Activated CD4-positive, CD25-positive, alpha-beta regulatory T cell treated with anti-CD3 and anti-CD28 coated beads, Interleukin-2, amount 50 U/mL, for 72 hours (primary cell): ENCODE measurements at places on chromosomes 6 and 20.

DNA sequence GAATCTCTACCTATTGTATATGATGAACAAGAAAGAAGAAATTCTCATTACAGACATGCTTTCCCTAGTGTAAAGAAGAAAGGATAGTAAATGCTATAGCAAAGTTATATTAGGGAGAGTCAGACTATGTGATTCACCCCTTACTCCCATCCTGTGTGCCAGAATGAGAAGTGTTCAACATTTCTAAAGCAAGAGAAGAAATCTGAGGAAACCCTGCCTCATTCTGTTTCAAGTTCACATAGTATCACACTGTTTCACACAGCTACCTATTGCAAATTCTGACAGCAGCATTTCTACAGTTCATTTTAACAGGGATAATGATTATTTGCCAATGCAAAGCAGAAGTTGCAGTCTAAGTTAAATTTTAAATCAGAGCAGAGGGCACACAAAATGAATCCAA is 267.2 kb upstream of the TCF21 start:
- DNase-seq: no peak

- no peak for DNase-seq
These were observed 23.4 kb upstream of the SCGN start for GRCh38 chr6:25628471-25629197.

- no peak for DNase-seq
These were observed 33.9 kb upstream of the CMTR1 start for GRCh38 chr6:37399131-37399530.

- no peak for DNase-seq
These were observed 141.2 kb upstream of the HCRTR2 start for GRCh38 chr6:55033016-55033546.

DNA sequence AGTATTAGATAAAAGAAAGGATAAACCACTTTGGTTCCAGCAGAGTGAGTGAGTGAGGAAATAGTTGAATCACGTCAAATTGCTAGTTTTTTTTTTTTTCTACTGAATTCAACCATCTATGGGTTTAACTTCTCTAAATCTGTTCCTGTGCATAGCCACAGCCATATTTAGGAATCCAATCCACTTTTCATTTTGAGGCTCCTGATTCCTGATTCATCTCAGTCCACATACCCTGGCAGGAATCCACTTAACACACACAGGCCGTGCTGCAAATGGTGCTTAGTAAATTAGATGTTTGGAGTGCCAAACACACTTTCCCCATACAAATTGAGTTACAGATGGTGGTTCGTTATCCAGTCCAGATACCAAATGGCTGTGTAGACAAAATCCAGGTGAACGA is 220.3 kb downstream of the ALDH8A1 start:
- DNase-seq: no peak

- no peak for DNase-seq
These were observed 73.6 kb downstream of the NOL4L start for GRCh38 chr20:32511358-32512046.

DNA sequence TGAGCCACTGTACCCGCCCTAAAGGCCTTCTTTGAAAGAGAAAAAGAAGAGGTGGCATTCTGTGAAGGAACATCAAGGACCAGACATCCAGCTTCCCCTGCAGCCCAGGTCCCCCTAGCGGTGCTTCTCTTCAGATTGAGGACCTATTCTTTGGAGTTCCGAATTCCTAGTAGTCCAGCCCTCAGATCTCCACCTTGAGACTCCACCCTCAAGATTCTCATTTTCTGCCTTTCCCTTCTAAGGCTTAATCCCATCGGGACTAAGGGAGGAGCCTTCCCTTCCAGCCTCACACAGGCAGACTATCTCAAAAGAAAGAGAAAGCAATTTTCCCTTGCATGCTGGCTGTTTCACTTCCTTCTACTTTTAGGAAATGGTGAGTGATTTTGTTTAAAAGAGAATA is 32.5 kb downstream of the MUC22 start:
- DNase-seq: no peak

DNA sequence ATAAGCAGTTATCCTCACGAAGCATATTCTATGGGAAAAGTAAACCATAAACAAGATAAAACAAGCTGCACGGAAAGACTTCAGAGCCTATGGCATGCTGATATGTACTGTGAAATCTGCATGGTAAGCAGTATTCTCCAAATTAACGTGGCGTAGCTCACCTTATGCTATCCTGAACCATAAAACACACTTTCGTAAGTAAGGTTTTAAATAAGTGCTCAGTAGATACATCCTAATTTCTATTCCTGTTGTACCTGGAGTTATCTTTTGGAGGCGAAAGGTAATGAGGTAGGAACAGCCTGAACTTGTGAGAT is 208.7 kb downstream of the GMDS start:
- DNase-seq: no peak

GRCh38 chr20:50115041-50115512 is 2.1 kb upstream of the UBE2V1 start:
- DNase-seq: no peak

DNA sequence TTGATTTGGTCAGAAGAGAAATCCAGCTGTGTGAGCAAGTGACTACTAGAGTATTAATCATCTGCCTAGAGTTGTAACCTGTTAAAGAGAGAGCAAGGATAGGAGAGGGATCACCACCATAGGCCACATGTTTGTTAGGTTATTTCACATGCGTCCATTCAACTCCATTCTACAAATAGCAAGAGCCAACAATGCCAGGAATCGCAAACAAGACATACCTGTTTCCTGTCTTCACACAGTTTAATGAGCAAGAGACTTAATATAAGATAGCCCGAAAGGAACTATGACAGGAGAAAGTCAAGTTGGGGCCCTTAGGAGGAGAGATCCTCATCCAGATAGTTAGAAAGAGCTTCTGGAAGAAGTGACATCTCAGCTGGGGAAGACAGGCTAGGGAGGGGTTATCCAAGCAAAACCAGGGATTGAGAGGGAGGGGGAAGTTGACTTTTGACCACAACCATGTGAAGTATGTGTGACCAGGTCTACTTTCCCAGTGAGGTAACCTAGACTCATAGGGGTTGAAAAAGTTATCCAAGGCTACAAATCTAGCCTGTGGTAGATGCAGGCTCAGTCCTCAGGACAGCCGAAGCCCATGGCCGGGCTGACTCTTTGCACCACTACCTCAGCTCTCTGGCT is 147.4 kb downstream of the ALDH8A1 start:
- DNase-seq: no peak

DNA sequence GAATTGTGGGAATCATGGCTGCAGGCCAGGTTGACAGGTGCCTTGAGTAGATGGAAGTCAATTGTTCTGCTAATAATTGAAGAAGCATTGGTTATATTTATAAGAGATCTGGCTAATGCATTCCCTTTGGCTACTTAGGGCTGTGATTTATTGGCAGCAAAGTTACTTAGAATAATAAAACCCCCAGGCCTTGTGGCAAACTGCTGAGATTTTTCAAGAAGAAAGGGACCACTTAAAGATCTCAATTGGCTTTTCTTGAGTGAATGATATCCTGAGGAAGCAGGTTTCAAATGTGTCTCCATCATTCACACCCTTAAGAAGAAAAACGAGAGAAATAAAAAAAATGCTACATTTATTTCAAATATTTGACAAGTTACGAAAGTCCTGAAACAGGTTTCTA is 27.4 kb downstream of the DDO start:
- DNase-seq: no peak

DNA sequence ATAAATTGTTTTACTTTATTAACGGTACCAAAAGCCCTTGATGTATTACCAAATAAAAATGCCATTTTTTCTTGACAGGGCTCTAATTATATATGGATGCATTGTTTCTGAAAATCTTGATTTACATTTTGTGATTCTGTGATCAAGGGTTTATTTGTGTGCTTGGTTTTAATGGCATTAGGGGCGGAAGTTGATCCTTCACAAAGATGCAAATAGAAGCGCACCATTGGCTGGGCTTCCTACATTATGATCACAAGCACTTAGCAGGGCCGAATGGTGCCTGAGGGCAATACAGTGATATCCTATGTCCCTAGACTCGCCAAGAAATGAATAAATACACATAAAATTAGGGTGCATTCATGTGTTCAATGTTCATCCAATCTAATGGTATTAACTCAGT is 172.9 kb upstream of the UST start:
- DNase-seq: no peak

DNA sequence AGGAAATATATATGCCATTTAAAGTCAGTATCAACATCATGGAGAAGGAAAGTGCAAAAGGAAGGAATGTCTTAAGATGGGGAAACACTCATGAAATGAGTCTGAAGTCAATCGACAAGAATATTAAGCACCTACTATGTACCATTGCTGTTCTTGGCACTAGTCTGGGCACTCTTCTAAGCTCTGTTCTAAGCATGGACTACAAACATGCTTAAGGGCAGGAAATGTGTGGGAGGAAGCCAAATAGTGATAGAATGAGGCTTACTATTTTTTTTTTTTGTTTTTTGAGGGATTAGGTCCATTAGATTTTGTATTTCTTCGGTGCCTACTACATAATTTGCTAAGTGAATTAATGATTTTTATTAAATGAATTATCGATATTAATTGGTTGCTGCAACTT is 83.8 kb upstream of the SUPT3H start:
- DNase-seq: no peak

GRCh38 chr20:16517946-16518783 is 55.1 kb downstream of the KIF16B start:
- no peak for DNase-seq

GRCh38 chr6:166317261-166318212 is 9.3 kb upstream of the PRR18 start:
- no peak for DNase-seq

GRCh38 chr6:121436960-121437850 is 1.8 kb downstream of the GJA1 start:
- DNase-seq: no peak

DNA sequence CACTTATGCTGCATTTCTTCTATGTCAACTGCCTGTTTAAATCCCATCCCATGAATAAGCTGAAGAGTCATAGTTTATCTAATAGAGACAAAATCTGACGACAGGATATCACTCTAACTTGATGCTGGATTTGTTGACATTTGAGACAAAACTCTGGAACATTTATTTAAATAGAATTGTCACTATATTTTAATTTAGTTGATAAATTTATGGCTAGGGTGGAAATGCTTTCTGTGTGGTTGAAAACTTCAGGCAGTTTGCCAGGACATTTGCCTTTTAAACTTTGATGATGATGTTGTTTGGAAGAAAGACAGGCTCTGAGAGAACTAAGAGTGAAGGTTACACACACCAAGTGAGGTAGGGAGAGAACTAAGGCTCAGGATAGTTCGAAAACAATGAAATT is 68.1 kb downstream of the GJA1 start:
- DNase-seq: no peak

DNA sequence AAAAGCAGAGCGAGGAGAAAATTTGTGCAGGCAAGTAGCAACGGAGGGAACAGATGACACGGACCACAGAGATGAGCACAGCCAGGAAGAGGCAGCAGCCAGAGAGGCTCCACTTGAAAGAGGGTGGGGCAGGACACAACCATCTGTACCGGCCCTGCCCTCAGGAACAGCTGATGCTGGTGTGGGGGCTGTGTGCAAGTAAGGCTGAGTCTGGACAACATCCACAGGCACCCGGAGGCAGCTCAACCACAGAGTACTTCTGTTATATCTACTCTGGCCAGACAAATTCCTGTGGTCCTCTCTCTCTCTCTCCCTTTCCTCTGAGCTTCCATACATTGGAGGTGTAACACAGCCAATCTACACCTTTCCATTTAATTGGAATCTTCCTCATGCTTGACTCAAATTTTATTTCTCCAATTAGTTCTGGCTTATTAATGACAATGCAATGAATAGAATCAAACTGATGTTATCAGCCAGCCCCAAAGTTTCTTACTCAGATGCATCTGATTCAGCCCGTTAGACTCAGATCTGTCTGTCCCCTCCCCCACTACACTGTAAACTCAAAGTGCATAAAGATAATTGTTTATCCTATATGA is 24.9 kb downstream of the KIF13A start:
- DNase-seq: no peak

DNA sequence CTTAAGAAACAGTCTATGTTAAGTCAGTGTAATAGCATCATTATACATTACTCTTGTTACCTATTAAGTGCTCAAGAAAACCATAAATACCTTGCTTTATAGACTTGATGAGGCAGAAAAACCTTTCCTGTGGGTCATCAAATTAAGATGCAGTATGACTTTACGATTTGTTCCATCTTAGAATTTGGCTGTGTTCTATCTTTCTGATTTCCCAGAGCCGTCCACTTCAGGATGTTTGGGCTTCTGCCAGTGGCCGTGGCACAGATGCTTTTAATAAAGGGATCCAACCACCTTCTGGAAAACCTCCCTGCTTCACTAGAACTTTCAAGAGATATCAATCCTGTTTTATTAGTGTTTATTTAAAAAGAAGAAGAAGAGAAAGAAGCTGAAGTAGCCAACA is 71.2 kb downstream of the PDE7B start:
- DNase-seq: no peak

GRCh38 chr6:30102414-30102969 is 10.4 kb downstream of the TRIM31 start:
- DNase-seq: no peak

- DNase-seq: no peak
These were observed 41.4 kb downstream of the MCM8 start for GRCh38 chr20:5991623-5992441.

- DNase-seq: no peak
These were observed 134.5 kb downstream of the EDN3 start for GRCh38 chr20:59434960-59435359.

DNA sequence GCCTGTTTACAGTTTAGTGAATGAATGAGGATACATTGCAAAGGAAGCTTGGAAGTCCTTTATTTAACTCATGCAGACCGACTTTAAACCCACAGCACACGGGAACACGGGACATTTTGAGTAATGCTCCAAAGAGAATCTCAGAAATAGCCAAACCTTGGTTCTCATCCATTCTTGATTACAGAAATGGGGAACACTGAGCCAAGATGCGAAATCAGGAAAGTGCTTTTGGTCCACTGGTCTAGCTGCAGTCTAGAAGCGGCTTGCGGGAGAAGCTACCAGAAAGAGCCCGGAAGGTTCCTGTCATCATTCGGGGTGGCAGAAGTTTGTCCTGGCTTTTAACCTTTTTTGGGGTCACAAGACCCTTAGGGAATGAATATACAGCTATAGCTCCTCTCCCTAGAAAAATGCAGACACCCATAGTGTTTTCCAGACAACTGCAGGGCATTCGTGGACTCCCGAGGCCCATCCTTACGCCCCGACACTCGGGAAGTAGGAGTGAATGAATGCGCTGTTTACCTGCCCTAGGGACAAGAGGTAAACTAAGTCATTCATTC is 475 bp upstream of the TMEM181 start:
- no peak for DNase-seq

GRCh38 chr6:744666-745353 is 51.9 kb upstream of the EXOC2 start:
- no peak for DNase-seq

- DNase-seq: no peak
These were observed 369.8 kb downstream of the CDH4 start for GRCh38 chr20:61621852-61622251.
